ENCODE measurements at places on chromosomes 12 and 14. TPM values are rescaled to one million over a fixed set of nuclear protein-coding genes. Genes with fewer than 3 reads are reported as not detected.

GRCh38 chr12:65756956-65757511, 67.2 kb upstream of the HMGA2 start:
- peak; percentile 34 for DNase-seq
- peaks cover 59% of the 10 kb centered on the region for H3K27me3 ChIP-seq
- no peak overlapping the region for H3K4me3 ChIP-seq
- H3K27ac ChIP-seq, result no peak overlapping the region
- H3K36me3 ChIP-seq, result no peaks in the 10 kb centered on the region

GRCh38 chr12:52010152-52010622, 3.4 kb downstream of the TAMALIN start:
- no peak overlapping the region for H3K4me3 ChIP-seq
- H3K4me1 ChIP-seq, result peaks cover 26% of the 10 kb centered on the region
- peaks cover 13% of the 10 kb centered on the region for H3K27me3 ChIP-seq
- H3K36me3 ChIP-seq, result peaks cover 2% of the 10 kb centered on the region

DNA sequence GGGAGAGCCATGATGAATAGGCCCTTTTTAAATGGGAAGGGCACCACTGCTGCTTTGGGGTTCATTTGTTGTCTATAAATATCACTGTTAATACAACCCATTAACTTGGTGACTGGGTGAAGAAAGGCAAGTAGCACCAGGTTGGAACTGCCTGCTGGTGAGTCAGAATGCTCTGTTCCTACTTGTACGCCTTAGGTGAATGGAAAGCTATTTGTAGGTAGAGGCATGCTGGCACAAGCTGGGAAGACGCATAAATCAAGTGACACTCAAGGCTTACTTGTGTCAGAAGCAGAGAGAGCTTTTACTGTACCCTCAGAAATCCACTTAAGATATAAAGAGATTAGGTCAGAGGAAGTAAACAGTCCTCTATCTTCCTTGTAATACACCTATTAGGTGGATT, 142.5 kb downstream of the TMX1 start:
- no peak for DNase-seq
- H3K27ac ChIP-seq, result no peak overlapping the region
- peaks cover 9% of the 10 kb centered on the region for H3K27me3 ChIP-seq
- no peaks in the 10 kb centered on the region for H3K36me3 ChIP-seq
- H3K4me1 ChIP-seq, result no peaks in the 10 kb centered on the region

The P2RX2 gene
- not detected for total RNA-seq

The NR4A1 gene
- total RNA-seq, result 113 TPM

DNA sequence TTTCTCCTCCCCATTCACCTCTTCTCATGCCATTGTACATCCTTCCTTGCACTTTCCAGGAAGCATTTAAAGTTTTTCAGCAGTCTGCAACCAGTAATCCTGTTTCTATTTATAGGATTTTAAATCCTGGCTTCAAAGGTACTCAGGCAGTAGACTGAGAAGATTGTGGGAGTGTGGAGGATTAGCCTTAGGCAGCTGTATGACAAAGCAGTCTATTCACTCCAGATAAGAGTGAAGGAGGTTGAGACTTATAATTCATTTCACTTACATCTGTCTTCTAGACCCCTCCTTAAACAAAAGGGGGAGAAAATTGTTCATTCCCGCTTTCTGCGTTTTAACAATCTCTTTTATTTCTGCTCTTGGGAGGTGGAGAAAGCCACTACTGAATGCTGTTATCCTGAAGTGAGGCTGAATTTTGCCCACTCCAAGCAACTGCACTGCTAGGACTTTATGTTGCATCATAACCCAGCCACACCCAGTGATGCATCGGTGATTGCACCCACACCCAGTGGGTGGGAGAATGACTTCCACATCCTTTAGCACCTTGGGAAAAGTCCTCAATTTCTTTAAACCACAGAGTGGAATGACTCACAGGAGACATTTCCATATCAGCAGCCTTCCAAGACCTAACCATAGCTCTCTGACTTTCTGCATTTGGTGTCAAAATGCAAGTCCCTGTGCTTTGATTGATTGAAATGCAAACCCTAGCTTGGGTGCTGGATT, 382.5 kb upstream of the ATP2B1 start:
- DNase-seq, result no peak
- H3K36me3 ChIP-seq, result no peaks in the 10 kb centered on the region
- H3K4me1 ChIP-seq, result peaks cover 16% of the 10 kb centered on the region
- no peaks in the 10 kb centered on the region for H3K27me3 ChIP-seq
- no peak overlapping the region for H3K4me3 ChIP-seq

DNA sequence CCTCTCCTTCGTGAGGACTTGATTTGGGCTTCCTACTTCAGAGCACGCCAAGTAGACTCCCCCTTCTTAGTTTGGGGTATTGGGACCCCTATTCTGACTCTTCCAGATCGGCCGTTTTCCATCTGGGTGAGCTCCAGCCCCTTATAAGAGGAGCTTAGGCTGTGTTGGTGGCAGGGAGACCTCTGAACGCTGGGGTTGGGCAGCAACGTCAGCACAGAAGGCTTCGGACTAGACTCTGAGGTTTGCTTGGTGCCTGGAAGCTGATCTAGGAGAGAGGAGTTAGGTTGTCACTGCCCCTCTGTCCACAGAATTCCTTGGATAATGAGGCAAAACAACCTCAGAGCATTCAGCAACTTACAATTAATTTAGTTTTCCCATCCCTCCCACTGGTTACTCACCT, 99.2 kb upstream of the RTL1 start:
- no peaks in the 10 kb centered on the region for H3K4me1 ChIP-seq
- peaks cover 34% of the 10 kb centered on the region for H3K27me3 ChIP-seq
- no peak overlapping the region for H3K4me3 ChIP-seq
- DNase-seq, result no peak
- H3K27ac ChIP-seq, result no peak overlapping the region

GRCh38 chr12:13229504-13229903, 33.0 kb downstream of the EMP1 start:
- H3K4me1 ChIP-seq, result no peaks in the 10 kb centered on the region
- no peak overlapping the region for H3K27ac ChIP-seq
- no peak overlapping the region for H3K4me3 ChIP-seq
- no peaks in the 10 kb centered on the region for H3K36me3 ChIP-seq
- no peak for DNase-seq
- H3K27me3 ChIP-seq, result peaks cover 35% of the 10 kb centered on the region

GRCh38 chr14:22824711-22825359, 4.9 kb upstream of the MRPL52 start:
- H3K27me3 ChIP-seq, result no peaks in the 10 kb centered on the region
- peaks cover 31% of the 10 kb centered on the region for H3K4me1 ChIP-seq
- H3K27ac ChIP-seq, result no peak overlapping the region
- peak overlapping the region; percentile 50 for H3K4me3 ChIP-seq

- no peak for DNase-seq
- no peak overlapping the region for H3K4me3 ChIP-seq
Measured at GRCh38 chr14:75715926-75716780, 55.1 kb downstream of the TTLL5 start.

The BTBD7 gene
- total RNA-seq, result 12.5 TPM

- DNase-seq, result no peak
- peaks cover 17% of the 10 kb centered on the region for H3K36me3 ChIP-seq
- H3K4me3 ChIP-seq, result peak overlapping the region; percentile 95
- peaks cover 22% of the 10 kb centered on the region for H3K4me1 ChIP-seq
Measured at GRCh38 chr12:49187184-49187583, 1.7 kb downstream of the TUBA1A start.

- DNase-seq, result no peak
- H3K27me3 ChIP-seq, result no peaks in the 10 kb centered on the region
- no peak overlapping the region for H3K27ac ChIP-seq
- no peaks in the 10 kb centered on the region for H3K4me1 ChIP-seq
- H3K36me3 ChIP-seq, result no peaks in the 10 kb centered on the region
Measured at GRCh38 chr14:83473416-83474235, 1940.0 kb upstream of the SEL1L start.

GRCh38 chr12:124703856-124704255, 136.4 kb upstream of the NCOR2 start:
- DNase-seq, result no peak
- no peaks in the 10 kb centered on the region for H3K36me3 ChIP-seq
- H3K27me3 ChIP-seq, result no peaks in the 10 kb centered on the region
- no peak overlapping the region for H3K4me3 ChIP-seq
- H3K27ac ChIP-seq, result no peak overlapping the region
- H3K4me1 ChIP-seq, result no peaks in the 10 kb centered on the region

- H3K27me3 ChIP-seq, result no peaks in the 10 kb centered on the region
- H3K4me1 ChIP-seq, result no peaks in the 10 kb centered on the region
- no peak overlapping the region for H3K4me3 ChIP-seq
- H3K27ac ChIP-seq, result no peak overlapping the region
- DNase-seq, result no peak
Measured at GRCh38 chr12:69984241-69984640, 159.2 kb downstream of the MYRFL start.

The PLXNC1 gene
- 11.3 TPM for total RNA-seq

The PCED1B gene
- 91.8 TPM for total RNA-seq

The ARHGAP9 gene
- total RNA-seq, result 119 TPM

GRCh38 chr12:93234641-93235040, 143.1 kb upstream of the NUDT4 start:
- peaks cover 4% of the 10 kb centered on the region for H3K36me3 ChIP-seq
- no peak overlapping the region for H3K4me3 ChIP-seq
- no peaks in the 10 kb centered on the region for H3K4me1 ChIP-seq
- no peaks in the 10 kb centered on the region for H3K27me3 ChIP-seq
- no peak for DNase-seq
